PC-3 (cell line): ENCODE measurements at places on chromosomes 5 and 9. TPM values are rescaled to one million over a fixed set of nuclear protein-coding genes. Genes with fewer than 3 reads are reported as not detected.

C9orf50 gene
- not detected in 2 replicates for total RNA-seq

NUTM2G gene
- not detected in 2 replicates for total RNA-seq

C9 gene
- not detected in 2 replicates for total RNA-seq

SPATA31C1 gene
- total RNA-seq, result not detected in 2 replicates

HAVCR2 gene
- 0.04 TPM in 1 of 2 replicates, not detected in the other for total RNA-seq

NTNG2 gene
- 1.7 and 6.0 TPM in 2 replicates for total RNA-seq

FOXD4L3 gene
- not detected in 2 replicates for total RNA-seq

MEGF10 gene
- not detected in 2 replicates for total RNA-seq

DNA sequence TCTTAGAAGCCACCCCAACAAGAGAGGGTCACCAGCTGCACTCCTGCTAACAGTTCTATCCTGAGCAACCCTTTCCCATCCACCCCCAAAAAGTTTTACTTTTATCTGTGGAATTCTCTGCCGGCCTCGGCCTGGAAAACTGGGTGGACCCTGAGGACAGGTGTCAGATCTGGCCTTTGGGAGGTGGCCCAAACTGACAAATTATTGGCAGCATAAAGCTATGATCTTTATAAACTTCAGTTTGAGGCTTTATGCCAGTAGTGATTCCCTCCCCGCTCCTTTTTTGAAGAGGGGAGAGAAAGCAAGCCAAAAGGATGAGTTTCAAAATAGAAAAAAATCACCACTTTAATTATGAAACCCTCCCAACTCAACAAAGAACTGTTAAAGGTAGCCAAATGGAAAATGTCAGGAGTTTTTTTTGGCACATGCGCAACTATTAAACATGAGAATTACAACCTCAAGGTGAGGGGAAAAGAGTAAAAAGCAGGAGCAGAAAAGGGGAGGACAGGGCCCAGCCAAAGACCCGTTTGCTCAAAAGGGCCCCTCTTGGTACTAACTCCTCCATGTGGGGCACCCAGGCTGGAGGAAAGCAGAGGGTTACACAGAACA lies 49.4 kb downstream of the FBXW11 start:
- no peak for DNase-seq

DNA sequence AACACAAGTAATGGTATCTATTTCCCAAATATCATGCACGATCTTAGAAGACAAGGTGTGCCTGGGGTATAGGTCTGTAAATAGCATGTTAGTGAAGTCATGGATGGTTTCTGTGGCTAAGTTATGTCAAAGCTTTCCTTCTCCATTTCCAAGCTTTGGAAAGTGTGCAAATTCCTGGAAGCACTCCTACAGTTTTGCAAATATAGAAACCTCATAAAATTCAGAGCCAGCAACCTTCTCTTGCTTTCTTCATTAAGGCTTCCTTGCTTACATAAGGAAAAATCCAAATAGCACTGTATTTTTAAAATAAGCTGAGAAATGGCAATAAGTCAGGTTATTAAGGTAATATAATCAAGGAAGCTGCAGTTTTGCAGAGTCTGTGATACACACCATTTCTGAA lies 134.6 kb upstream of the DPYSL3 start:
- no peak for DNase-seq

- DNase-seq, result peak; percentile 39
Measured at GRCh38 chr9:85536076-85536475, 205.7 kb downstream of the AGTPBP1 start.

- peak; percentile 56 for DNase-seq
Measured at GRCh38 chr9:136339173-136339957, 12.0 kb downstream of the GPSM1 start.

DNA sequence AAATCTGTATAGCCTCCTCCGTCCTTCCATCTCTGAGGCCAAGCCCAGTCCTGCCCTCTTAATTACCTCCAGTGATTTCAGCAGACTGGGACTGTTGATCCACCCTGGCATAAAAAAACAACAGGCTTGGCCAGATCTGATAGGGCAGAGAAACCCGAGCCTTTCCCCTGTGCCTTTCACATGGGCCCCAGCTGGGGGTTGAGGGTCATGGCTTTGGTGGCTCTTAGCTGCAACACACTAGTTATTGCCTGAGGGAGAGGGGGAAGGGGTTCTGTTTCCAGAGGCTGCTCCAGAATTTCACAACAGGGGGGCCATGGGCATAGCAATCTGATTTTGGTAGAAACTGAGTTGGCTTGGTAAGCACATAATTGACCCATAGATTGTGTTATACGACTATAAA lies 21.2 kb upstream of the PANK3 start:
- no peak for DNase-seq

GRCh38 chr5:103166706-103167105 lies 46.6 kb downstream of the PPIP5K2 start:
- no peak for DNase-seq

- no peak for DNase-seq
Measured at GRCh38 chr9:95756101-95756500, 119.4 kb upstream of the ERCC6L2 start.

GRCh38 chr5:10173716-10174115 lies 76.0 kb downstream of the ATPSCKMT start:
- DNase-seq, result no peak

DNA sequence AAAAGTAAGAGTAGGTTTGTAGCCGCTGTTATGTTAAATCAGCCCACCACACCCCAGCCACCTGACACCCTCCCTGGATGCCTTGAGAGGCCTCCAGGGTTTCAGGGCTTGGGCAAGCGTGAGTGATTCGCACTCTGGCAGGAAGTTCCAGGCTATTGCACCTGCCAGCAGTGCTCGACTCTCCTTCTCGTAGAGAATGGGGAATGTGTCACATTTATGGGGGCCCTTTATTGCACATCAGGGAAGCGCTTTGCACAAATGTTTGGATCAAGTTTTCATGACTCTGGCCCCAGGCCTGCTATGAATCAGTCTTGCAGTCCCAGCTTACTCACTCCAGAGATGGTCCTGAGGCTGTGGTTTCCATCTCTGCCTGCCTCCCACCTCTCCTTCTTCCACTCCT lies 66.1 kb upstream of the ADRA1B start:
- DNase-seq, result peak; percentile 97

- no peak for DNase-seq
Measured at GRCh38 chr9:81532251-81532650, 157.1 kb downstream of the TLE1 start.

DNA sequence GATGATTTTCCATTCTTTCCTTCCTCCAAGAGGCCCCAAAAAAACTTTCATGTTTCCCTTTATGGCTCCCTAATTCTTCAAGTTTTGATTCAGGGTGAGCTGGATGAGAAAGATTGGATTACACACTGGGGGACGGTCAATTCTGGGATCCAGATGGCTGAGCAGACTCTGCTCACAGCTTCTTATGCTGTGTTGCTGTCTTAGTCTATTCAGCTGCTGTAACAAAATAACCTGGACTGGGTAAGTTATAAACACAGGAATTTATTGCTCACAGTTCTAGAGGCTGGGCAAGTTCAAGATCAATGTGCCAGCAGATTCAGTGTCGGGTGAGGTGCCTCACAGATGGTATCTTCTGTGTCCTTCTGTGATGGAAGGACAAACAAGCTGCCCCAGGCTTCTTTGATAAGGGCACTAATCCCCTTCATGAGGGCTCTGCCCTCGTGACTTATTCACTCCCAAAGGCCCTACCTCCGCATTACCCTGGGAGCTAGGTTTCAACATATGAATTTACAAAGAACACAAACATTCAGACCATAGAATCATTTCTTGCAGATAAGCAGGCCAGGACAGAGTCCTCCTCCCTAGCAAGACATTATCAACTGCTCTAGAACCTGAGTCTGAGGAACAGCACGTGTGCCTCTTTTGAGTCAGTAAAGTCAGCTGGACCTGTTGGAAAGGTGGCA lies 23.1 kb upstream of the SMAD5 start:
- no peak for DNase-seq

GRCh38 chr5:120164986-120165385 lies 299.1 kb upstream of the PRR16 start:
- no peak for DNase-seq

GRCh38 chr9:4069457-4070153 lies 230.3 kb downstream of the GLIS3 start:
- no peak for DNase-seq

DNA sequence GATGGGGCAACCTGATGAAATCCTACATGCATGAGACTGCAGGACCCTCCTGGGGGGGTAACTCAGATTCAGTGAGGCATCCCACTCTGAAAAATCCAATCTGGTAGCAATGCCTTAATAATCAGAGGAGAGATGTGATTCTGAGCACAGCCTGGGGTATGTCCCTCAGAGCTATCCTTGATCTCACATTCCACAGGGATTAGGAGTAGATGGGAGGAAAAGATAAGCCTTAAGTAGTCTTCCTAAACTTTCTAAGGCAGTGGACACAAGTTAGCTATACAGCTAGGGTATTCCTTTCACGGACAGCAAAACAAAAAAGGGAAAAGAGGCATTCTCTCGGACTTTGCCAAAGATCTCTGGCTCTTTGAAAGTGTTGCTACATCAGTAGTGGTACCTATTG lies 3.9 kb upstream of the SPATA9 start:
- DNase-seq, result peak; percentile 26
